ENCODE measurements at places on chromosomes 4 and X.
A peak's percentile ranks its signal among the peaks of the same experiment; 100 is the strongest.

DNA sequence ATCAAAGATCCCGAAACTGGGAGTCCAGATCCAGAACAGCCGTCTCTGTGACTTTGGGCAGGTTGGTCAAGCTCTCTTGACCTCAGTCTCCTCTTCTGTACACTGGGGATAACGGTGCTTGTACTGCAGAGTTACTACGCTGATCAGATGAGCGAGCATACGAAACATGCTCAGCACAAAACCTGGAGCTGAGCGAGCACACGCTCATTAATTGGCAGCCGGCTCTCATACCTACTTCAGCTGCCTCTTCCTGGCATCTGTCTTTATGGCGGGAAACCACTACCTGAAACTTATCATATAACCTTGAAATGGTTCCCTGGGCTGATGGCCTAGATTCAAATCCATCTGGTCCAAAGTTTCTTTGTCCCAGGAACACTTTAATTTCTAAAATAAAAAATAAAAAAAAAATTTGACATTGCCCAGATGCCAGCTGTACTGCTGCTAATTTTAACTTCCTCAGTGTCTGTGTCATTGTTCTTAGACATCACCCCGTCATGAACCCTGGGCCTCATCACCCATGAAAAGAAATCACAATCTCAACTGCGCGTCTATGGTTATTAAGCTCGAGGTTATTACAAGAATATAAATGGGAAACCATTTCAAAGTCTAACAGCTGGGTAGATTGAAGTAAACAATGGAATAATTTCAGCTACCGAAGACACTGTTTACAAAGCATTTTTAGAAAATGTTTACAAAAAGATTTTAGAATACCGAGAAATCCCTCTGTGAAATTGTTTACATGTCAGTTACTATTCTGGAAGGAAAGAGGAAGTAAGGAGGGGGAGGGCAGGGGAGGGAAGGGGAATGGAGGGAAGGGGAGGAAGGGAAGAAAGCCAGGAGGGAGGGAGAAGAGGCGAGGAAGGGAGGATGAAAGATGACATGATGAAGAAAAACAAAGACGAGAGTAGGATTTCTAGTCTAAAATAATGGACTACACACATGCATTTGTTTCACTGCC, 49.0 kb downstream of the CRMP1 start:
- H3K27me3 ChIP-seq, result no peaks in the 10 kb centered on the region
- no peaks in the 10 kb centered on the region for H3K4me1 ChIP-seq
- no peak overlapping the region for H3K27ac ChIP-seq
- H3K4me3 ChIP-seq, result no peak overlapping the region

DNA sequence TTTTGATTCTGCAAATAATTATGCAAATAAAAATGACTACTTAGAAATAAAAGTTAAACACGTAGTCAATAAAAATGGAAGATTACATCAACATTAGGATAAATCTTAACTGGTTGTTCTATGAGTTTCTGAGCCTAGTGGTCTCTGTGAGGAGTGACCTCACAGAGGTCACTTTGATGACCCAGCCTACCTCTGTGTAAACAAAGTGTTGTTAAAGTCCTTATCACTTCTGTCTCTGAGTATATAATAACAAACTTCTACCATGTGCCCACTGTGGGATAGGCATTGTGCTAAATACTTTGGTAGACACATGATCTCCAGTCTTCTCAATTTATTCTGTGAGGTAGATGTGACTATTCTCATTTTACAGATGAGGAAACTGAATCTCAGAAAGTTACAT, 85.4 kb downstream of the PDE5A start:
- no peaks in the 10 kb centered on the region for H3K27me3 ChIP-seq
- no peak overlapping the region for H3K4me3 ChIP-seq
- H3K4me1 ChIP-seq, result no peaks in the 10 kb centered on the region
- DNase-seq, result no peak

- H3K27ac ChIP-seq, result no peak overlapping the region
- no peaks in the 10 kb centered on the region for H3K27me3 ChIP-seq
- no peaks in the 10 kb centered on the region for H3K36me3 ChIP-seq
- no peak overlapping the region for H3K4me3 ChIP-seq
Measured at GRCh38 chrX:1246816-1247215, 21.8 kb upstream of the CSF2RA start.

DNA sequence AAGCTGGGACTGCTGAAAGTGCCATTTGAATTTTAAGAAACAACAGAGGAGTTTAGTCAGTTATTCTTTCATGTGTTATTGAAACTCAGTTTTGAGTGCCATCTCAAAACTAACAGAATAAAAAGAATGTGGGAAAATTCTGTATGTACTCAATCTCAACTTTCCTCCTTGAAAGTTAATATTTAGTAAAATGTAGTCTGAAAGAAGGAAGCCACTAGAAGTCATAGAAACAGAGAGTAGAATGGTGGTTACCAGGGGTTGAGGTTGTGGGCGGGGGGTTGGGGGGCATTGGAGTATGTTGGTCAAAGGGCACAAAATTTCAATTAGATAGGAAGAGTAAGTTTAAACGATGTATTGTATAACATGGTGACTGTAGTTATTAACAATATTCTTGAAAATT, 628.3 kb upstream of the MAGEB2 start:
- no peak overlapping the region for H3K4me3 ChIP-seq
- DNase-seq, result no peak
- H3K27ac ChIP-seq, result no peak overlapping the region
- H3K36me3 ChIP-seq, result no peaks in the 10 kb centered on the region

GRCh38 chrX:112008724-112009123, 73.9 kb downstream of the TRPC5 start:
- H3K36me3 ChIP-seq, result no peaks in the 10 kb centered on the region
- DNase-seq, result no peak
- peaks cover 4% of the 10 kb centered on the region for H3K27me3 ChIP-seq
- H3K4me1 ChIP-seq, result no peaks in the 10 kb centered on the region
- H3K4me3 ChIP-seq, result no peak overlapping the region
- H3K27ac ChIP-seq, result no peak overlapping the region

DNA sequence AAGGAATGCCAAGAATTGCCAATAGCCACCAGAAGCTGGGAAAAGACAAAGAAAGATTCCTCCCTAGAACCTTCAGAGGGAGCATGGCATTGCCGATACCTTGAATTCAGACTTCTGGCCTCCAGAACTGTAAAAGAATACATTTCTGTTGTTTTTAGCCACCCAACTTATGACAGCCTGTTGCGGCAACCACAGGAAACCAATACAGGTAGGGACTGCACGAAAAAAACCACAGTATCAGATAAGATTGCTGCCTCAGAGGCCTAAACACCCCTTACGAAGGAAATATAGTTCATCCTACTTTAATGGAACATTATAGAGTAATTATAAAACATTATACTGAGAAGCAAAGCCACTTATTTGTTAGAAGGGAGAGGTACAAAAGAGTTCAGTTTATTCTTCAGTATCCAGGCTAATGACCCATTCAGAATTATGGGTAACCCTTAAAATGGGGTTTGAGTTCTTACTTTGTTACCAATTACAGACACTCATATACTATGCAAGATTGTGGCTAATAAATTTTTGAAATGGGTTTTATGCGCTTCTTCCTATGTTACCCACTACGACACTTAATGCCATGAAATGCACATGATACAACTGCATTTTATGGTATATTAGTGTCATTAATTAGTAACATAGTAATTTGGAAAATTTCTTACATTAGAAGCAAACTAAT, 37.4 kb upstream of the SMIM10L2A start:
- no peak overlapping the region for H3K4me3 ChIP-seq
- no peaks in the 10 kb centered on the region for H3K4me1 ChIP-seq
- DNase-seq, result no peak
- no peak overlapping the region for H3K27ac ChIP-seq

- DNase-seq, result no peak
- H3K4me3 ChIP-seq, result peak overlapping the region; percentile 58
- no peaks in the 10 kb centered on the region for H3K36me3 ChIP-seq
- no peak overlapping the region for H3K27ac ChIP-seq
Measured at GRCh38 chrX:70432936-70433847, 10.1 kb downstream of the GDPD2 start.

DNA sequence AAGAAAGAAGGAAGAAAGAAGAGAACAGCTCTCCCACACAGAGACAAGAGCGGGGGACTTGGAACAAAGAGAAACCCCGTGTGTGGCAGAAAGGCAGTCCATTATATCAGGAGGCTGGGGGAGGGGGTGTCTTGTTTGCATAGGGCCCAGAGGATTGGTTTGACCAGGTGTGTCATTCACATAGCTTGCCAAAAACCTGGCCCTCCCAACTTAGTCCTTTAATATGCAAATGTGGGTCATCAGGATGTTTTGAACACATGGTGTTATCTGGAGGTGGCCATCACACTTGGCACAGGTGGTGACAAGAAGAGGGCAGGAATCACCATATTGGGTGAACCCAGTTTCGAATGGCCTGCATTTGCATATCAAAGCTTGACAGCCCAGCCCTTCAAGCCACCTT, 111.7 kb downstream of the LINC00632 start:
- no peaks in the 10 kb centered on the region for H3K4me1 ChIP-seq
- H3K27me3 ChIP-seq, result no peaks in the 10 kb centered on the region
- H3K27ac ChIP-seq, result no peak overlapping the region
- no peaks in the 10 kb centered on the region for H3K36me3 ChIP-seq

DNA sequence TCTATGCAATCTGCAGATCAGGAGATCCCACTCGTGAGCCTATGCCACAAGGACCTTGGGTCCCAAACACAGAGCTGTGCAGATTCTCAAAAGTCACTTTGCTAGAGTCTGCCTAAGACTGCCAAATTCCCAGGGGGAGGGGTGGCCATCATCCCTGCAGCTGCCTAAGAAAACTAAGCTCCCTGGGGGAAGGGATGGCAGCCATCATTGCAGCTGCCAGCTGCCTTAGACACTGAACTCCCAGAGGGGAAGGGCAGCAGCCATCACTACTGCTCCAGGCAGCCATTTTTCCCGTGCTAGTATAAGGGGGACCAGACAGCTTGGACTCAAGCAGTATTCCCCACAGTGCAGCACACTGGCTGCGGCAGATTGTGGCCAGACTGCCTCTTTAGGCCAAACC, 156.9 kb downstream of the NKX6-1 start:
- DNase-seq, result no peak
- no peak overlapping the region for H3K27ac ChIP-seq
- no peaks in the 10 kb centered on the region for H3K4me1 ChIP-seq
- no peaks in the 10 kb centered on the region for H3K27me3 ChIP-seq
- H3K4me3 ChIP-seq, result no peak overlapping the region

- DNase-seq, result no peak
- H3K27ac ChIP-seq, result no peak overlapping the region
- no peak overlapping the region for H3K4me3 ChIP-seq
- no peaks in the 10 kb centered on the region for H3K27me3 ChIP-seq
Measured at GRCh38 chr4:30755346-30755745, 35.2 kb downstream of the PCDH7 start.

GRCh38 chr4:141731481-141731880, 95.1 kb downstream of the IL15 start:
- H3K4me3 ChIP-seq, result no peak overlapping the region
- H3K27ac ChIP-seq, result no peak overlapping the region
- DNase-seq, result no peak

GRCh38 chr4:41400296-41400695, 137.7 kb upstream of the LIMCH1 start:
- no peaks in the 10 kb centered on the region for H3K4me1 ChIP-seq
- no peak overlapping the region for H3K27ac ChIP-seq
- no peaks in the 10 kb centered on the region for H3K27me3 ChIP-seq
- no peak for DNase-seq

DNA sequence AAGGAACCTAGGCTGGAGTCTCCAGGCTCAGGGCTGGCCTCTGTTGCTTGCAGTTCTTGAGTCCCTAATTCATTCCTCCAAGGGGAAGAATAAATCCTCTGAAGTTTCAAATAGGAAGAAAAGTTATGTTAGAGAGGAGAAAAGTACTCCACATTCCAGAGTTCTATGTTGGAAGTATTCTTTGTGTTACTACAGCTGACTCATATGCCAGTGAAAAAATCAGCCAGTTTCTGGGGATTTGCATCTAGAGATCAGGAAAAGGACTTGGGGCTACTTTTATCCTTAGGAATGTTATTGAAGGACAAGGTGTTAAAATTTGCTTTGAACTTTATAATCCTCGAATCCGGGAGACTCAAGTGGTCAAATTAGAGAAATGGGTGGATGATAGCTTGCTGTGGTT, 11.7 kb upstream of the NUDT9 start:
- H3K27me3 ChIP-seq, result no peaks in the 10 kb centered on the region
- no peak overlapping the region for H3K4me3 ChIP-seq
- DNase-seq, result no peak

DNA sequence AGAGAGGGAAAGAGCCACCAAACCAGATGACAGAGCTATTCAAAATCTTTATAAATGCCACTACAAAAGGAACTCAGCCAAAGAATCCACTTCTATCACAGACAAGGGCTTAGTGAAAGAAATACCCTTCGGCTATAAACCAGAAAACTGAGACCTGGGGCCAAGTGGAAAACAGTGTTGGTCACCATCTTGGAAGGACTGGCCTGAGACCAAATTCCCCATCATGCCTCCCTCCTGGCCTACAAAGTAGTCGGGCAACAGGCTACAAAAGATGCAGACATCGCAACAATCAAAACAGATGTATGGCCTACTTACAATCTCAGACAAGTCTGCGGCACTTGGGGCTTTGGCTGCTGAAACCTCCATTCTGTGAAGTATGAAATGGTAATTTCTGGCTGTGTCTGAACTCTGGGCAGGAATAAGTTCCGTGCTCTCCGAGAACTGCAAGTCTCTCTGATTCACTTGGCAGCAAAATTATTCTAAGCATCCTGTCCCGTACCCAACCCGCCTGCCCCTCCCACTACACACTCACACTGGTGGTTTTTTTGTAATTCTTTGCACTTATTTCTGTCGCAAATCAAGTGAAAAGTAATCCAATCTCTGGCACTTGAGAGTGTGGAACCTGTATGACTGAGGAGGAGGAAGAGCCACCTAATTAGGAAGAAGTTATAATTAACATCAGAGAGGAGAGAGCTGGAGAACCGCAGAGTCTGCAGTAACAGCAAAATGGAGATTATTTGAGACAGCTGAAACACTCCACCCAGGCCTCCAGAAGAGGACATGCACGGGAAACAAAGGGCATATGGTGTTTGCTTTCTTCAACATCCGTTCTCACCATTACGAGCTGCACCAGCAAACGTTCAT, 87.8 kb downstream of the SH3KBP1 start:
- no peaks in the 10 kb centered on the region for H3K36me3 ChIP-seq
- no peaks in the 10 kb centered on the region for H3K4me1 ChIP-seq
- H3K27me3 ChIP-seq, result no peaks in the 10 kb centered on the region
- no peak overlapping the region for H3K4me3 ChIP-seq
- no peak for DNase-seq

DNA sequence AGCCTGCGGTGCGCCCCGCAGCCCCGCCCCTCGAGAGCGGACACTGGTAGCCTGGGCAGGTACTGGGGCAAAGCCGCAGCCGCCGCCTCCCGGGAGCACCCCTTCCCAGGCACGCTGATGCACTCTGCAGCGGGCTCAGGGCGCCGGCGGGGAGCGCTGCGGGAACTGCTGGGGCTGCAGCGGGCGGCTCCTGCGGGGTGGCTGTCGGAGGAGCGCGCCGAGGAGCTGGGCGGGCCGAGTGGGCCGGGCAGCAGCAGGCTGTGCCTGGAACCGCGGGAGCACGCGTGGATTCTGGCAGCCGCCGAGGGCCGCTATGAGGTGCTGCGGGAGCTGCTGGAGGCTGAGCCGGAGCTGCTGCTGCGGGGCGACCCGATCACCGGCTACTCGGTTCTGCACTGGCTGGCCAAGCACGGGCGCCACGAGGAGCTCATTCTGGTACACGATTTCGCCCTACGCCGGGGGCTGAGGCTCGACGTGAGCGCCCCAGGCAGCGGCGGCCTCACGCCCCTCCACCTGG, 401 bp downstream of the SOWAHD start:
- peaks cover 25% of the 10 kb centered on the region for H3K27me3 ChIP-seq
- no peak overlapping the region for H3K27ac ChIP-seq
- no peak for DNase-seq
- H3K4me1 ChIP-seq, result no peaks in the 10 kb centered on the region

- no peak overlapping the region for H3K4me3 ChIP-seq
- no peaks in the 10 kb centered on the region for H3K27me3 ChIP-seq
- no peak for DNase-seq
- H3K36me3 ChIP-seq, result no peaks in the 10 kb centered on the region
- H3K27ac ChIP-seq, result no peak overlapping the region
Measured at GRCh38 chr4:137707102-137707620, 174.9 kb upstream of the PCDH18 start.

Data from tibial nerve (tissue), 4 donors.